ENCODE measurements at places on chromosomes 12 and 14.

GRCh38 chr12:88633312-88633711 is 53.0 kb upstream of the KITLG start:
- no peaks in the 10 kb centered on the region for H3K4me1 ChIP-seq
- H3K27me3 ChIP-seq: no peaks in the 10 kb centered on the region
- DNase-seq: no peak
- H3K4me3 ChIP-seq: no peak overlapping the region
- H3K36me3 ChIP-seq: no peaks in the 10 kb centered on the region

- H3K4me3 ChIP-seq: no peak overlapping the region
- H3K4me1 ChIP-seq: peaks cover 3% of the 10 kb centered on the region
- H3K27me3 ChIP-seq: no peaks in the 10 kb centered on the region
Observed at GRCh38 chr12:105457026-105457425, 126.5 kb downstream of the C12orf75 start.

DNA sequence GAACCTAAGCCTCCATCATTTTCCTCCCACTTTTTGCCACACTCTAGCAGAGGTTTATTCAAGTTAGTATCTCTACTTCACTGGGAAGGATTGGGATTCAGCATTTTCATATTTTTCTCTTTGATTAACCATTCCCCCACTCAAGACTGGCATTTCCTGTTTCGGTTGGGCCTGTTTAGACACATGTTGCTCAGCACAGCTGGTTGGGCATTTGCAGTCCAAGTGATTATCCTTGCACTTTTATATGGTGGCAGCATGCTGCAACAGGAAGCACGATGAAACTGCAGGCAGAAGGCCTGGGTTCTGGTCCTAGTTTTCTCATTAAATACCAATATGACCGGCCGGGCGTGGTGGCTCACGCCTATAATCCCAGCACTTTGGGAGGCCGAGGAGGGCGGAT is 182.9 kb upstream of the GRIN2B start:
- DNase-seq: no peak
- H3K36me3 ChIP-seq: no peaks in the 10 kb centered on the region
- H3K27me3 ChIP-seq: no peaks in the 10 kb centered on the region
- H3K27ac ChIP-seq: no peak overlapping the region
- no peaks in the 10 kb centered on the region for H3K4me1 ChIP-seq

DNA sequence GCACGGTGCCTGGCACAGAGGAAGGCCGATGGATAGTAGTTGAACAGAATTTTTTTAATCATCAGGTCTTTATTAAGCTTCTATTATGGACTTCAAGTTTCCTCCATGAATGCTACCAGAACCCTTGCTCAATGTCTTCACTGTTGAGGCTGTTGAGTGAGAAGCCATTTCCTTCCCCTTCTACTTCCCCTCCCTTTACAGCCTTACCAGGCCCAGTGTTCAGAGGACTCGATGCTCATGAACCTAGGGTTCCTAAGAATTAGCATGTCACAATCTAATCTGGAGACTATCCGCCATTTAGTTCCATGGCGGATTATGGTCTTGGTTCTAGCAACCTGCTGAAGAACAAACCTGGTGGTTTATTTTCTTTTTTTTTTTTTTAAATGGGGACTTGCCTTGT is 17.7 kb downstream of the ETV6 start:
- DNase-seq: no peak
- no peak overlapping the region for H3K27ac ChIP-seq
- no peaks in the 10 kb centered on the region for H3K36me3 ChIP-seq
- H3K4me1 ChIP-seq: peaks cover 12% of the 10 kb centered on the region
- H3K4me3 ChIP-seq: no peak overlapping the region

DNA sequence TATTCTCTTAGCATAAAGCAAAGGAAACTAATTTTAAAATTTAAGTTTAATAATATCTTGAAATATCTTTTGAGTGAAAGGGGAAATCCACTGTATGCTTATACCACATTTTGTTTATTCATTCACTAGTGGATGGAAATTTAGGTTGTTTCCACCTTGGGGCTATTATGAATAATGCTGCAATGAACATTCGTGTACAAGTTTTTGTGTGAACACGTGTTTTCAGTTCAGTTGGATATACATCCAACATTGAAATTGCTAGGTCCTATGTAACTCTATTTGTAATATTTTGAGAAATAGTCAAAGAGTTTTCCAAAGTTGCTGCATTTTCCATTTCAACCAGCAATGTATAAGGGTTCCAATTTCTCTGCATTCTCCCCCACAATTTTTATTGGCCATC is 83.7 kb upstream of the ETV6 start:
- no peak overlapping the region for H3K4me3 ChIP-seq
- DNase-seq: no peak
- H3K4me1 ChIP-seq: peaks cover 2% of the 10 kb centered on the region
- H3K27ac ChIP-seq: no peak overlapping the region
- H3K27me3 ChIP-seq: no peaks in the 10 kb centered on the region

GRCh38 chr12:63228853-63229252 is 77.9 kb upstream of the AVPR1A start:
- H3K27me3 ChIP-seq: no peaks in the 10 kb centered on the region
- no peak overlapping the region for H3K27ac ChIP-seq
- no peaks in the 10 kb centered on the region for H3K36me3 ChIP-seq

- no peak overlapping the region for H3K4me3 ChIP-seq
- no peaks in the 10 kb centered on the region for H3K4me1 ChIP-seq
- no peaks in the 10 kb centered on the region for H3K36me3 ChIP-seq
- DNase-seq: no peak
- no peaks in the 10 kb centered on the region for H3K27me3 ChIP-seq
- H3K27ac ChIP-seq: no peak overlapping the region
Observed at GRCh38 chr12:54128416-54128815, 60.4 kb downstream of the SMUG1 start.

DNA sequence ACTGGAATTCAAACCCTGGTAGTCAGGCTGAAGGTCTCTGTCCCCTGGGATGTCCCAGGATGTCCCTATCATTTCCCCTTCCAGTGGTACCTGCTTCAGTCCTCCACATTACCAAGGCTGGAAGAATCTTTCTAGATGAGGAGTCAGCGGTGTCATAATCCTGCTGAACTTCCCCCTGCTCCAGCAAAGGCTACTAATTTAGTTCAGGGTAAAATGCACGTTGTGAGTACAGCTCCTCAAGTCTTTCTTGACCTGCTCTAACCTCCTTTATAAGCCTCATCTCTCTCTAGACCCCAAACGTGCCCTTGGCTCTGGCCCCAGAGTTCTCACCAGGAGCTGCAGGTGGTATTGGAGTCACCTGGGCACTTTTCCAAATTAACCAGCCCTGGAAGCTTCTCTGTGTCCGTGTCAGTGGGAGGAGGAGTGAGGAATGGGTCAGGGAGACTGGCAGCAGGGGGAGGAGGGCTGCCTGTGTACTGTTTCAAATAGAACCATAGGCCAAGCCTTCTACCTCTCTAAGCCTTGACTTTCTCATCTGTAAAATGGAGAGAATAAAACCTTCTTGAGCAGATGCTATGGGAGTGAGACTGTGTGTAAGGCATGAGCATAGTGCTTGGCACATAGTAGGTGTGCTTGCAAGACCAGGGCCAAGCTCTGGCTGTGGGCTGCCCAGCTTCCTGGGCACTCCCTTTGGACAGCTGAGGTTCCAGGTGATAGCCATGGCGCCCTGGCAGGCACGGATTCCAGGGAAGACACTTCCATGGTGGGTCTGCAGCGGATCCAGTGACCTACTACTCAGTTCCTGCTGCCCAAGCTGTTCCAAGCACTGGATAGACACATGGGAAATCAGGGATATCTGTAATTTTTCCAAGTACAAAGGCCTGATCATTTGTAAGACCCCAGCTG is 24.5 kb downstream of the ASB2 start:
- H3K27ac ChIP-seq: no peak overlapping the region
- no peaks in the 10 kb centered on the region for H3K36me3 ChIP-seq
- no peaks in the 10 kb centered on the region for H3K4me1 ChIP-seq
- DNase-seq: no peak
- H3K4me3 ChIP-seq: no peak overlapping the region

- H3K36me3 ChIP-seq: no peaks in the 10 kb centered on the region
- H3K4me3 ChIP-seq: no peak overlapping the region
- H3K27me3 ChIP-seq: no peaks in the 10 kb centered on the region
- DNase-seq: no peak
- no peaks in the 10 kb centered on the region for H3K4me1 ChIP-seq
Observed at GRCh38 chr14:79570648-79571047, 640.7 kb downstream of the DIO2 start.

DNA sequence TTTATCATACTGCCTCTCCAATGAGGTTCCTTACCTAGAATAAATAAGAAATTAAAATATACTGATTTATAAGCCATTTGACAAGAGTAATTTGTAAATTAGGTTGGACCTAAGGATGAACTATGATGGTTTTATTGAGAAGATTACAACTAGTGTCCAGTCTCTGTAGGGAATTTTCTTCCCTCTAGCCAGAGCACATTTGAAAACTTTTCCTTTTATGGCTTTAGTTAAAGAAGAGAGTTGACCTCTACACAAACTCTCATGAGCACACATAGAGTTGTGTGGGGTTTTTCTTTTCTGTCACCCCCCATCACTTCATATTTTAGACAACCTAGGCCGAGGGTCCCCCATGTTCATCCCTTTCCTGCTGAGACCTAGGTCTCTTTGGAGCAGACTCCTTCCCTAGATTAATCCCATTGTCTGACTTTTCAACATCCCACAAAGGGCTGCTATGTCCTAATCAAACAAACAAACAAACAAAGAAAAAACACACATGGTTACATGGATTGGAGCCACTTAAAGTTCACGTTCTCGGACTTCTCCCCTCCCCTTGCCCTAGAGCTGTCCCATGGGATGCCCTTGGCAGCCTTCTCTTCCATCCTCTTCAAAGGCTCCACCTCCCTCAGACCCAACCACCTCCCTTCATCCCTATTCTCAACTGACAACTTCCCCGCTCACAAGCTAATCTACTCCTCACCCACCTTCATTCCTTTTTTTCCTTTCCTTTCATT is 40.7 kb downstream of the GPR135 start:
- no peak overlapping the region for H3K27ac ChIP-seq
- no peaks in the 10 kb centered on the region for H3K27me3 ChIP-seq
- H3K36me3 ChIP-seq: no peaks in the 10 kb centered on the region

DNA sequence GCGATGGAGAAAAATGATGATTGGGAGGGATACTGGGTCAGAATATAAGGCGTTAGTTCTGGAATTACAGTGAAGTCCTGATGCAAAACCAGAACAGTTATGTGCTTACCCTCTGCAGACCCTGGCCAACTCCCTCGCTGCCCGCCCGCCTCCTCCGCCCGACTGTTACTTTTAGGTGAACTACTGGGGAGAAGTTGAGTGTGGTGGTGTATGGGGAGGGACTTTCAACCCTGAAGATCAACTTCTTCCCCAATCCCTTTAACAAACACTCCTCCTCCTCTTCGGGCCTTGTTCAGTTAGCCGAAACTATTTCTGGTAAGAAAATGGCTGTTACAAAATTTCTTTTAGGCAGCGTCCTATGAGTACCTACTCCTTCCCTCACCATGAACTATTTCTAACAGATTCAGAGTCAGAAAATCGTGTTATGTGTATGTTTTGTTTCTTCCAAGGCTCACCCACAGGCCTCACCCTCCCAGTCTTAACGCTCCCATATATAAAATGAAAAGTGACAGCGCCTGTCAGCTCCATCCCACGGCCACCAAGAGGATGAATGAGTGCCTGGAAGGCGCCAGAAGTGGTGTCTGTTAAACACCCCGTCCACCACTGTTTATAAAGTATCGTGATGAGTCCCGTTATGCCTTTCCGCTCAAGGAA is 1.3 kb downstream of the FBXO33 start:
- H3K36me3 ChIP-seq: no peaks in the 10 kb centered on the region
- peaks cover 2% of the 10 kb centered on the region for H3K4me1 ChIP-seq
- H3K27ac ChIP-seq: no peak overlapping the region
- no peaks in the 10 kb centered on the region for H3K27me3 ChIP-seq
- H3K4me3 ChIP-seq: peak overlapping the region; percentile 97

DNA sequence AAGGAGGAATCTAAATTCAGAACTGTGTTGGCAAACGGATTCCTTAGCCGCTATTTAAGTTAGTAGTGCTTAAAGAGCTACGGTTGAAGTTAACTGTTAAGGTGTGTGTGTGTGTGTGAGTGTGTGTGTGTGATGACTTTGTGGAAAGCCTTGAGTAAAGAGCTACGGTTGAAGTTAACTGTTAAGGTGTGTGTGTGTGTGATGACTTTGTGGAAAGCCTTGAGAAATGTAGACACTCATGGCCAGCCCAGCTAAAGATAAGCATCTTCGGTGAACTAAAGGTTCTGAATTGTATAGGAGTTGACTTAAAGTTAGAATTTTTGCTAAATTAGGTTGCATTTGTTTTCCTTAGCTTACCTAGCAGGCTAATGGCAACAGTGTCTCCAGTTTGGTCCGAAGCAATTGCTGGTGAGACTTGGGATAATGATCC is 1.4 kb downstream of the KTN1 start:
- peak overlapping the region; percentile 88 for H3K4me3 ChIP-seq
- H3K36me3 ChIP-seq: no peaks in the 10 kb centered on the region
- peaks cover 10% of the 10 kb centered on the region for H3K4me1 ChIP-seq
- no peak for DNase-seq
- H3K27ac ChIP-seq: no peak overlapping the region
- H3K27me3 ChIP-seq: no peaks in the 10 kb centered on the region

- no peaks in the 10 kb centered on the region for H3K27me3 ChIP-seq
- H3K4me1 ChIP-seq: no peaks in the 10 kb centered on the region
- no peak overlapping the region for H3K4me3 ChIP-seq
Observed at GRCh38 chr14:82070040-82070439, 536.4 kb upstream of the SEL1L start.

DNA sequence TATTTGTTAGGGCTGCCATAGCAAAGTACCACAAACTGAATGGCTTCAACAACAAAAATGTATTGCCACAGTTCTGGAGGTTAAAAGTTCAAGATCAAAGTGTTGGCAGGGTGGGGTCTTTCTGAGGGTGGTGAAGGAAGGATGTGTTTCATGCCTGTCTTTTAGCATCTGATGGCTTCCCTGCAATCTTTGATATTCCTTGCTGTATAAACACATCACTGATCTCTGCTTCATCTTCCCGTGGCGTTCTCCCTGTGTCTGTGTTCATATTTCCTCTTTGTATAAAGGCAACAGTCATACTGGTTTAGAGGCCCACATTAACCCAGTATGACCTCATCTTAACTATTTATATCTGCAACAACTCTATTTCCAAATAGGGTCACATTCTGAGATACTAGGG is 167.5 kb downstream of the BTG1 start:
- no peak overlapping the region for H3K4me3 ChIP-seq
- H3K27me3 ChIP-seq: no peaks in the 10 kb centered on the region
- H3K27ac ChIP-seq: no peak overlapping the region
- no peaks in the 10 kb centered on the region for H3K36me3 ChIP-seq
